ENCODE measurements at places on chromosomes 5 and 9.

DNA sequence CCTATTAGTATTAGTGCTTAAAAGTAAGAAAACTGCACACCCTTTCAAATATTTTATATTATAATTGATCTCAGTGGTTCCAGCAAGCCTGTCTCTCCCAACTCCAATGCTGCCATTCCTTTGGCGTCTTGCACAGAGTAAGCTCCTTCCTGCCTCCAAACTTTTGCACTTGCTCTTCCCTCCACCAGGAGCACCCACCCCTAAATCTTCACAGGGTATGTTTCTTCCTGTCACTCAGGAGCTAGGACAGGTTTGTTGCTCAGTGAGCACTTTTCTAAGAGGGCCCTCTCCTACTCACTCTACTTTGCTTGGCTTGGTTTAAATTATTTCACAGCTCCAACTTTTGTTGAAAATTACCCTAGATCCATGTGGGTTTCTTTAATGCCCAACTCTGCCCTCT lies 189.1 kb upstream of the ADRA1B start:
- no peak for DNase-seq

GRCh38 chr9:107612136-107612535 lies 122.6 kb upstream of the KLF4 start:
- no peak for DNase-seq

DNA sequence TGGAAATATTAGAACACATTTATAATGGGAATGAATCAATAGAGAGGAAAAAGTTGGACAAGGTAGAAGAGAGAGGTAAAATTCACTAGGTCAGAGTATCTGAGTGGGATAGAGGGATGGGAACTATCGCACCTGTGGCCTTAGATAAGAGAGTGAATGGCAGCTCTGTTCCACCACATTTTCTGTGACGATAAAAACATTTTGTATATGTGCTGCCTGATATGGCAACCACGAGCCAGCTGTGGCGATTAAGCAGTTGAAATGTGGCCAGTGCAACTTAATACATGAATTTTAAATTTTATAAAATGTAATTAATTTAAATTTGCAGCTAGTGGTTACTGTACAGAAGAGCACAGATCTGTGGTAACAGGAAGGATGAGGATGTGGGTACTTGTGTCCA lies 46.7 kb downstream of the ZNF354A start:
- DNase-seq, result peak; percentile 73

DNA sequence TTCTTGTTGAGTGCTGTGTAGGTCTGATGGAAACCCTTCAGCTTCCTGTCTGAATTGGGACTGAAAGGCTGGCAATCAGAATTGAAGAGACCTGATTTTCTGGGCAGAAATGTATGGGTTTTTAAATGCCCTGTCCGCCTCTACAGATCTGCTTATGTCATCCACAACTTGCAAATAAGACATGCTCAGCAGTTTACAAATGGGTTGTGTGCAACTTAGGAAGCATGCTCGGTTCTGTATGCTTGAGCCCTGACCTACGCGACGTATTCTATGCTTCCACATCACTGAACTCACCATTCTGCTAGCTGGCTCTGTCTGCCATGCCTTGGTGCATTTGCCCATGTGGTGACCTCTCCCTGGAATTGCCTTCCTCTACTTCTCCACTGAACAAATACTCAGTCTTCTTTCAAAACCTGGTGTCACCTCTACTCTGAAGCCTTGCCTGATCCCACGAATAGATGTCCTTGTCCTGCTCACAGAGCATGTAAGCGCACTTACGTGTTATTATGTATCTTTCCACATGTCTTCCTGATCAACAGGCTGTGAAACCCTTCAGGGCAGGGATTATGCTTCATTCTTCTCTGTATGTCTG lies 194.2 kb downstream of the ERCC6L2 start:
- DNase-seq, result no peak

GRCh38 chr9:104977580-104977979 lies 49.6 kb upstream of the ABCA1 start:
- DNase-seq, result no peak

DNA sequence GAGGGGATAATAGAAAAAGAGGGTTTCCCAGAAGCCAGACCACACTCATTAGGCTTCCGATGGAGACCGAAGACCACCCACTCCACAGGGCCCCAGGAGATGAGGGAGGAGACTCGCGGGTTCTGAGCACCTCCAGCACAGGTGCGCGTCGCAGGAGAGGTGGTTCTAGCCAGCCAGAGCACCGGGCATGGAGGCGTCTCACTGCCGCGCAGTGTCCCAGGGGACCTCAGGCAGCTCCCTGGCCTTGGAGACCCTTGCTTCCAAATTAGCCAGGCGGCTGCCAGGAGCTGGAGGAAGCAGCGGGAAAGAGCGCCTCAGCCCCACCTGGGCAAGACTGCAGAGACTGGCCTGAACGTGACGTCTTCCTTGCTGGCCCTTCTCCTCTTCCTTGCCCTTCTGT lies 115.4 kb upstream of the FBXL7 start:
- DNase-seq, result no peak

- peak; percentile 16 for DNase-seq
Observed at GRCh38 chr5:9498541-9499497, 47.1 kb downstream of the SEMA5A start.

GRCh38 chr5:129511291-129511690 lies 51.2 kb downstream of the ADAMTS19 start:
- no peak for DNase-seq

DNA sequence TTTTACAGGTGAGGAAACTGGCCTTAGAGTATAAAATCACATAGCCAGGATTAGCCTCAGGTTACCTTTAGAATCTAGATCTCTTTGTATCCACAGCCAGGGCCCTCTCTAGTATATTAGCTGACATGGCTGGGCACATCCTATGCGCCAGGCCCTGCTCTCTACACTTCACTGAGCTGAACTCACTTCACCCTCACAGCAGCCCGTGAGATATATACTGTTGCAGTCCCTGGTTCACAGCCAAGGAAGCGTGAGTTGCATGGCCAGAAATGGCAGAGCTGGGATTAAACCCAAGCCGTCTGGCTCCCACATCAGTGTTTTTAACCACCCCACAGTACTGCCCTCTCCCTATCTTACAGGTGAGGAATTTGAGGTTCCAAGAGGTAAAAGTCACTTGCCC lies 58.4 kb downstream of the DAB2IP start:
- no peak for DNase-seq

DNA sequence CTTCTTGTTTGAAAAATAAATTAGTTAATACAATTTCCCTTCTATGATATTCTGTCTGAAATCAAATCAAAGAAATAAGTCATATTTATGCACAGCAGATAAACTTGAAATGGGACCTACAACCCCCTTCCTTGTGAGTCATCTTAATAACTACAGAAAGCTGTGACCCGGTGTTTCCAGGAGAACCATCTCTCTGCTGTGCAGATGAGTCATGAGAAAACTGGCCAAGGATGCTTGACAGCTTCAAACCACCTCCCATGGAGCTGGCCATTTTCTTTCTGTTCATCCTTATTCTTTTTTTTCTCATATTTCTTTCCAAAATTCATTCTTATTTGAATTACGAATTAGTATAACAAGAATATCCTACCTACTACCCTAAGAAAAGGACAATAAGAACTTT lies 43.4 kb upstream of the NR4A3 start:
- DNase-seq, result no peak

- DNase-seq, result no peak
Observed at GRCh38 chr9:114235033-114235661, 79.8 kb downstream of the COL27A1 start.

GRCh38 chr9:18935541-18935940 lies 97.5 kb downstream of the SAXO1 start:
- DNase-seq, result no peak

DNA sequence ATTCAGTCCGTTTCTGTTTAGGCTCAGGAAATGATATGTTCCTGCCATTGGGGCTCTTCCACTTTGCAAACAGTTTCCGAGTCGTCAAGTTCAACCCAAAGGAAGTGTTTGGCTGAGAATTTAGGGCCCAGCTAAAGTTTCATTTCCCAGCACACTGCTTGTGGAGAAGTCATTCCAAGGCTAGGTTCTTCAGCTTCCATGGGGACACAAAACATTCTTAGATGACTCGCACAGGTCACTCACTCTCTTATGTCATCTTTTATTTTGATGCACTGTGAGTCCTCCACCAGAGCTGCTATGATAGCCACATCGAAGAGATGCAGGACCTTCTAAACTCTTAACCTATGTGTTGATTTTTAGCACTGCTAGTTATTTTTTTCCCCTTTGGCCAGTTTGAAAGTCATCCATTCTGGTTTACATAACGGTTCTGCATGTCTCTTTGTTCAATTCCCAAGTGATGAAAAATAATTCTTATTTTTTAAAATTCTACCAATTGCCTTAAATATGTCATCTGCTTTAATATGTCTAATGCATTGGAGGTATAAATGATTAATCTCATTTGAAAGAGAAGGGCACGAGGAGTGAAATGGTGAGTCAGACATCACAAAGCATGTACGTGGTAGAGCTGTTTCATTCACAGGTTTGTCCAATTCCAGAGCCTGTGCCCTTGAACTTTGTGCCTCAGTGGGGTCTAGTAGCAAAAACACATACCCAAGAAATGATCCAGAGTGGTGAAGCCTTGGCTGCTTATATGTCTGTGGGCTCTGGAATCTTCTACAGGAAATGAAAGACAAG lies 84.3 kb downstream of the ZNF462 start:
- no peak for DNase-seq

DNA sequence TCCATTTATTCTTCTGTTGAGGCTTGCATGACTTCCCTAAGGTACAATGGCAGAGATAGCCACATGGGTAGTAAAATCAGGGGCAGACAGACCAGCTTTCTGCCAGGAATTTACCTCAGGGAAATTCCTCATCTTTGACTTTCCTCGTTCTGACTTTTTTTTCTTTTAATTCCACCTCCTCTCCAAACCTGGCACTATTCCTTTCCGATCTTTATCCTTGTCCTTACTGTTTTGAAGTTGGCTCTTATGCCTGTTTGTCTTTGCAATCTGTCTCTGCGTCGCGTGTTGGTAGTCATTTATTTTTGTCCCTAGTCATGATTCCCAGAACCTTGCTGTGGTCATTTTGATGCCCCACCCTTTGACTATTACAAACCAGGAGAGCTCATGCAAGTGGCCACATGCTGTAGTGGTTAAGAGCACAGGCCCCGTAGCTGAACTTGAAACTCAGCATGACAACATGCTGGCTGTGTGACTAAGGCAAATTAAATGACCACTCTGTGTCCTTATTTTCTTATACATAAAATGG lies 19.0 kb downstream of the TMC1 start:
- no peak for DNase-seq

DNA sequence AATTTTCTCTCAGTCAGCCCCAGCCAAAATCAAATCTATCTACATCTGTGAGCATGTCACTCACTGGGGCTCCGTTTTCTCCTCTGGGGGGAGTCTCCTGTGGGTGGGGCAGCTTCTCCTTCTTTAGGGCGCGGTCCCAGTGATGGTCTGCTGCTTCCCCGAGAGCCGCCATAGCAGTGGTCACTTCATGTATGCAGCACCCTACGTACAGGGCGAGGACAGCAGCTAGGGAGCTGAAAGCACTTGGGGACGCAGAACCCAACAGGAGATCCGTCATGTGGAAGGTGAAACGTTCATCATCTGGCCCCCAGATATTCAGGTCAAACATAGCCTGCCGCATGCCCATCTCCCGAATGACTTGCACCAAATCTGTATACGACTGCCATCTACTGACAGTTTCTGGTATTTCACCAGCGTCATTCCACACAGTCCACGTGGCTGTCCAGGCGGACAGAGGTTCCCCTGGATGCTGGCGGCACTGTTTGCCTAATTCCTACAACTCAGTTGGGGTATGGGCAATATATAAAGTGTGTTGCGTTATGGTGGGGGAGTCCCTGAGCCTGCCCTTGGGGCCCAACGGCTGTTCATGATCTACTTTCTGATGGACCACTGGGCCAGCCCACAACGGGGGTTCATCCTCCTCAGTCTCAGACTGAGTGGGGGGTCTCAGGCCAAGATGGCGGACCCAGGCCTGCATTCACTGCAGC lies 795.0 kb downstream of the EFNA5 start:
- peak; percentile 43 for DNase-seq

- no peak for DNase-seq
Observed at GRCh38 chr5:93299681-93300308, 281.2 kb downstream of the NR2F1-AS1 start.

- no peak for DNase-seq
Observed at GRCh38 chr5:127587246-127587917, 61.5 kb upstream of the CTXN3 start.

- DNase-seq, result peak; percentile 44
Observed at GRCh38 chr9:22307013-22307711, 139.5 kb upstream of the DMRTA1 start.

- no peak for DNase-seq
Observed at GRCh38 chr9:36598273-36598672, 25.6 kb downstream of the MELK start.

DNA sequence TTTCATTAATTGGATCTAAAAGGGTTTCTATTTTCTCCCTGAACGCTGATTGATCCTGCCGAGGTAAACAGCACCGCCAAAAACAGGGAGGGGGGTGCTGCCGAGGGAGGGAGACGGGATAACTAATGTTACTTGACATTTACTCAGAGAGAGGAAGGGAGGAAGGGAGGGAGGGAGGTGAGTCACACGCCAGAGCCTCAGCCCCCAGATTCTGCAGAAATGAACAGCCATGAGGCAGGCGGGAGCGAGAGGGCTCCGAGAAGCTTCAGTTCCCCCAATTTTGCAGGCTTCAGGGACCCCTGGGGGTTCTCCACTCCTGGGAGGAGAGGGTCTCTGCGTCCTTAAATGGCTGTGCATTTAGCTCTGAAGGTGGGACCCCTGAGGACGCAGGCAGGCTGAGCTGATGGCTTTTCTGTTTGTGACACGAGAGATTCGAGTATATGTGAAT lies 59.1 kb upstream of the IER5L start:
- DNase-seq, result no peak

DNA sequence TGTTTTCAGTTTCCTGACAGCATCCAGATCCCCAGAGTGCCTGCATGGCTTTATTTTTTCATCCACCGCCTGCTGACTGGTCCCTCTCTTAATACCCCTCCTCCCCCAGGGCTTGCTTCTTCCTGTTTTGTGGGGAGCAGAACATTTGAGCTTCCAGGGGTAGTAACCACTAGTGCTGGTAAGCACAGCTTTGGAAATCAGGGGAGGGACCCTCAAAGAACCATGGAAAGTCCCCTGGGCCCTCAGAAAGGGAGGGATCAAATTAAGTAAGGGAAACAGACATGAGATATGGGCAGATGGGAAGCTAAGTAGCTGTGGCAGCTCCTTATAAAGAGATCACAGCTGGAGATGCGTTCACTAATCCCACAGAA lies 26.8 kb downstream of the GRIA1 start:
- no peak for DNase-seq

GRCh38 chr5:87340716-87341115 lies 72.0 kb downstream of the CCNH start:
- peak; percentile 16 for DNase-seq

Data from hematopoietic multipotent progenitor cell treated with erythropoietin and hydrocortisone succinate and interleukin-3 and kit ligand, for 8 days (in vitro differentiated cells).